ENCODE measurements at places on chromosomes 7 and 10.

DNA sequence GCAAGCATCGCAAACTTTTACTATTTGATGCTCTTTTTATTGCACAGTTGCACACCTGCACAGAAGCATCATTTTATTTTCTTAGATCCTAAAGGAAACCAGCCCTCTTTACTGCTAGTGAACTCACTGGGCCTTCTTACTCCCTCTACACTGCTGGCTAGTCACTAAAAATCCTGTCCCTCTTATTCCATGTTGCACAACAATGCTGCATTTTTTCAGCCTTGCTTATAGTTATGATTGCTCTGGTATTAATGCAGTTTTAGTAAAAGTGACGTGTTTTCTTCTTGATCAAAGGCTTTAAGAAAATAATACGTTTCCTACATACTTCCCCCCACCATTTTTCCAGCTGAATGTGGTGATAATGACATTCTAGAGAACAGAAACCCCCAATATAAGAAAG is 132.9 kb upstream of the FAM3C start:
- DNase-seq, result no peak

GRCh38 chr10:24778298-24778697 is 54.6 kb upstream of the ARHGAP21 start:
- no peak for DNase-seq

DNA sequence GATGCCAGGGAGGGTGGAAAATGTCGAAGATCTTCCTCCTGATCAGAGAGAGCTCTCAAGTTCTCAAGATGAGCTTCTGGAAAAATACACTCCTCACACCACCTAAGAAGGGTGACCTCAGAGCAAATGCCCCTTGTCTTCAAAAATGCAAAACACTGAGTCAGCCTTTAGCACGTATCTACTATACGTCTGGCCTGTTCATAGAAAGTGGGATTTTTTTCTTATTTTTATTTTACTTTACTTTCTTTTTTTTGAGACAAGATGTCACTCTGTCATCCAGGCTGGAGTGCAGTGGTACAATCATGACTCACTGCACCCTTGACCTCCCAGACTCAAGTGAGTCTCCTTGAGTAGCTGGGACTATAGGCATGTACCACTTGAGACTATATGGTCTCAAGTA is 57.1 kb downstream of the AFAP1L2 start:
- DNase-seq, result no peak

- DNase-seq, result no peak
These were observed 68.5 kb downstream of the CTBP2 start for GRCh38 chr10:125091891-125092290.

DNA sequence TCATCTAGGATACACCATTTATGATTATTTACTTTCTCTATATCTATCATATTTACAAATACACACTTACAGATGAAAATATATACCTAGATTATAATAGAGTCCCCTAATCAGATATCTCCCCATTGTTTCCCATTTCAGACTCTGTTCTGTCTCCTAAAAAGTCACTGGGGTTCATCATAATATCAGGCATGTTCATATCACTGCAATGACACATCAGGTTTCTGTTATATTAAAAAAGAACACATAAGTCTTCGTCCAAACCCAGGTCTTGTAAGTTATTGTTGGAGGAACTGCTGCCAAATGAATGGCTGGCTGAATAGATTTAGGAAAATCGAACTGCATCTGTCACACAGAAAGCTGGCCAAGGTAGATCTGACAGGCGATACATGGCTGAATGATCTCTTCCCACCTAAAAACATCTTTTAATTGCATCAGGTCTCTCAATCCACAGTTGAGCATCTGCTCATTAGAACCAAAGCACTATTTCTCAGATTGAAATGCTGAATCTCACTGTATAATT is 178.7 kb downstream of the CACNA2D1 start:
- no peak for DNase-seq

GRCh38 chr7:66528652-66529051 is 100.0 kb upstream of the KCTD7 start:
- DNase-seq, result no peak

- no peak for DNase-seq
These were observed 4.6 kb downstream of the OAT start for GRCh38 chr10:124414076-124414475.

- DNase-seq, result no peak
These were observed 95.2 kb upstream of the GNA12 start for GRCh38 chr7:2939193-2939885.

DNA sequence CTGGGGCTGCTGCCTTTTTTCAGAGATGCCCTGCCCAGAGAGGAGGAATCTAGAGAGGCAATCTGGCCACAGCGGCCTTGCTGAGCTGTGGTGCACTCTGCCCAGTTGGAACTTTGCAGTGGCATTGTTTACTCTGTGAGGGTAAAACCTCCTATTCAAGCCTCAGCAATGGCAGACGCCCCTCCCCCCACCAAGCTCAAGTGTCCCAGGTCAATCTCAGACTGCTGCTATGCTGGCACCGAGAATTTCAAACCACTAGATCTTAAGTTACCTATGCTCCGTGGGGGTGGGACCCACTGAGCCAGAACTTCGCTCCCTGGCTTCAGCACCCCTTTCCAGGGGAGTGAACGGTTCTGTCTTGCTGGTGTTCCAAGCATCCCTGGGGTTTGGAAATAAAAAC is 77.2 kb downstream of the EXOC4 start:
- DNase-seq, result no peak

- no peak for DNase-seq
These were observed 150.0 kb upstream of the PRR15 start for GRCh38 chr7:29413626-29414136.

GRCh38 chr10:86413046-86413728 is 46.6 kb upstream of the GRID1 start:
- DNase-seq, result no peak

GRCh38 chr7:38817526-38817925 is 91.5 kb downstream of the VPS41 start:
- DNase-seq, result no peak

- DNase-seq, result no peak
These were observed 44.1 kb upstream of the NRF1 start for GRCh38 chr7:129567377-129567776.

DNA sequence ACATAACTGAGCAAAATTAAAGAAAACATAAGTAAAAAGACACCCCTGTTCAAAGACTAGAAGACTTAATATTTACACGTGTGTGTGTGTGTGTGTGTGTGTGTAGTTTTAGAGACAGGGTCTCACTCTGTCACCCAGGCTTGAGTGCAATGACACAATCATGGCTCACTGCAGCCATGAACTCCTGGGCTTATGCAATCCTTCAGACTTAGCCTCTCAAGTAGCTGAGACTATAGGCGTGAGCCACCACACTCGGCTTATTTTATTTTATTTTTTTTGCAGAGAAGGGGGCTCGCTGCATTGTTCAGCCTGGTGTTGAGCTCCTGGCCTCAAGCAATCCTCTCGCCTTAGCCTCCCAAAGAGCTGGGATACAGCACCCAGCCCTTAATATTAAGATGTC is 90.3 kb downstream of the JMJD1C start:
- DNase-seq, result no peak

DNA sequence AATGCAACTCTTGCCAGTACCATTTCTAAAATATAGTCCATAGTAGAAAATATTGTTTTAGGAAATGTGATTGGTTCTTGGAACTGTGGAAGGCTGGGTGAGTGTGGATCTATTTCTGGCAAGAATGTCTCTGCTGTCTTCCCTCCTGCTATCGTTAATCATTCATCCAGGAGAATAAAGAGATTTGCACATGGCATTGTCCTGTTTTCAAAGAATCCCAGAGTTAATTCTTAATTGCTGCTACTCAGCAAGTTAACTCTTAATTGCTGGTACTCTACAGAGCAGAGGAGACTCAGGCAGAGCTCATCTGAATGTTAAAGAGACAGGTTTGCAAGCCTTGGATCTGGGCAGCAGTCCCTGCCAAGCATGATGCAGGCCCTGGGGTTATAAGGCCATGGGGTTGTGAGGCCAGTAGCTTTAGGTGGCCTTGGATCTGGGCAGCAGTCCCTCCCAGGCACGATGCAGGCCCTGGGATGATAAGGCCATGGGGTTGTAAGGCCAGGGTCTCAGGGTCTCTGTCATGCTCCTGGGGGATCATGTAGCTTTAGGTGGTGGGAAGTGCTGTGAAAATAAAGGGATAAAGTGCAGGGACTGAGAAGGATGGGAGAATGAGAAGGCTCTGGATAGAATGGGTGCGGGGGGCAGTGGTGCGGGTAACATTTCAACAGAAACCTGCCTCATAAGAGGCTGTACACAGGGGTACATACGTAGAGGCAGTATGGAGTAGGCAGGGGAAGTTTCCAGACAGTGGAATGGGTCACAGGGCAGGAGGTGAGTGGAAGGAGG is 162.3 kb downstream of the SVIL start:
- DNase-seq, result no peak

DNA sequence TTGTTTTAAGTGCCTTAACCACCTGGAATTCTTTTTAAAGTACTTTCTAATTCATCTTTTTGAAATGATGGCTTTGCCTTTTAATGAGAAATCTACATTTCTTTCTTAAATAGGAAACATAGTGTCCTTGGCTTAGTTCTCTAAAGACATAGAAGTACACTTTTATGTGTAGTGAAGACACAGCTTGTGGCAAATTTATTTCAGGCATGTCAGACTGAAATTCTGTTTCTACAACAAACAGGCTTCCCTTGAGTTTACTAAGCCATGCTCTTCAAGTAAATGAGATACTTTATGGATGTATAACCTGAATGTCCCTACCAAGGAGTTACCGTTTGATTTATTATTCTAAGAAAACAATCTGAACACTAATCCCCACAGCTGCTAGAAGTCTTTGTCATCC is 136.9 kb upstream of the MAGI2 start:
- DNase-seq, result no peak

DNA sequence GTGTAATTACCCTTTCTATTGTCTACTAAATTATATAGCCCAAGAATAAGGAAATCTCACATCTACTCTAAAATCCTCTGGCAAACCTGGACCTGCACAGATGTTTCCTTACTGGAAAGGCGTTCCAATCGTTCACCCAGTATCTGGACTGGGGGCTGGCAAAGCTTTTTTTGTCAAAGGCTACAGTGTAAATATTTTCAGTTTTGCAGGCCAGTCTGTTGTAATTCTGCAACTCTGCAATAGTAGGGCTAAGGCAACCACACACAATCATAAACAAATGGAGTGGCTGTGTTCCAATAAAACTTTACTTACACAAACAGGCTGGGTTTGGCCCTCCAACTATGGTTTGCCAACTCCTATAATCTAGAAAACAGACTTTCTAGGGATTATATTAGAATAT is 56.2 kb downstream of the GLI3 start:
- no peak for DNase-seq

GRCh38 chr10:14334771-14335170 is 4.0 kb upstream of the FRMD4A start:
- no peak for DNase-seq

DNA sequence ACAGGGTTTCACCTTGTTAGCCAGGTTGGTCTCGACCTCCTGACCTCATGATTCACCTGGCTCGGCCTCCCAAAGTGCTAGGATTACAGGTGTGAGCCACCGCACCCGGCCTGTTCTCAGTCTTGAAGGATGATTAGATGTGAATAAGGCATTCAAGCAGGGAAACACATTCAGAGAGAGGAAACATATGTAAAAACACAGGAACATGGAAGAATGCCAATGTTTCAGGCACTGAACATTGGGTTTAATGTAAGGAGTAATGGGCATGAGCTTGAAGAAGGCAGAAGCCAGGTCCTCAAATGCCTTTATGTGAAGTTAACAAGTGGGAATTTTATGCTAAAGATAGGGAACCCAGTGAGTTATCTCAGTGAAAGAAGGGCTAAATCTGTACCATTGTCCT is 74.3 kb downstream of the ARL4A start:
- DNase-seq, result no peak

GRCh38 chr7:158460665-158461064 is 127.0 kb downstream of the PTPRN2 start:
- no peak for DNase-seq
